ENCODE measurements at places on chromosomes 1 and 21.

DNA sequence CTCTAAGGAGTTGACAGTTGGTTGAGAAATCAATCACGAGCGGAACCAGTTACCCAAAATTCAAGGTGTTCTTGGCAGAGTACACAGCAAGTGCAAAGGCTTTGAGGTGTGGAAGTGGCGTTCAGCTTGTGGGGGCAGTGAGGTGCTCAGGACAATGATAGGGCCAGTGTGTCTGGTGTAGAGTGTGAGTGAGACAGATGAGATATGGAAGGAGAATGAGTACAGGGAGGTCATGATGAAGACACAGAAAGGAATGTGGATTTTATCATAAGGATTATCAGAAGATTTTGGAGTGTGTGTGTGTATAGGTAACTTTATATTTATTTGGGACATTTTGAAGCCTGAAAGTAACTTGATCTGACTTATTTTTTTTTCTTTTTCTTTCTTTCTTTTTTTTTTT lies 40.9 kb downstream of the IFI44 start:
- DNase-seq = no peak

DNA sequence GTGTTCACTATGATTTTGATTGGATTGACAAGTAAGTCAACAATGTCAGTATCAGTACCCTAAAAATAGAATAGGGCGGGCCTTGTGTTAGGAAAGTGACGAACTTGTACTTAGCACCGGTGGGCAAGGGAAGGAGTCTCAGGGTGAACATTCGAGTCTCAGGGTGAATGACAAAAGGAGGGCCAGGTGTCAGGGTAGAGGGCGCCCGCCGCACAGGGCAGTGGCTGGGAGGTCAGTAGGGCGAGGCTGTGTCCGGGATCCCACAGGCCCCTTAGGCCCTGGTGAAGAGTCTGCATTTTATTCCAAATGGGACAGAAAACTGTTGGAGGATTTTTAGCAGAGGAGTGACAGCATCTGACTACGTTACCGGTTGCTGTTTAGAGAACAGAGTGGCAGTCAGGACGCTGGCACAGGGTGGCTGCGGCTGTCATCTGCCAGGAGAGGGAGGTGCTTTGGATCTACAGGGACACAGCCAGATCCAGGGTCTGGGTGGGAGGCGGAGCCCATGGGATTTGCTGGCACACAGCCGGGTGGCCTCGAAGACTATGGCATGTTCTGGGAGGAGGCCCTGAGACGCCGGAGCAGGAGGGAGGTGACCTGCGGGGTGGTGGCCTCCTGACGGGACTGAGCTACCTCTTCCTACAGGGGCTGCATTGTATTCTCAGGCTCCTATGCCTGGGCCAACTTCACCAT lies 11.0 kb downstream of the AGTRAP start:
- no peak for DNase-seq

- DNase-seq = no peak
These were observed 62.9 kb upstream of the HOOK1 start for GRCh38 chr1:59751801-59752200.

- DNase-seq = peak; percentile 70
These were observed 26.6 kb upstream of the HPDL start for GRCh38 chr1:45299981-45300668.

- peak; percentile 11 for DNase-seq
These were observed 515.1 kb upstream of the PLXNA2 start for GRCh38 chr1:208759255-208759654.

DNA sequence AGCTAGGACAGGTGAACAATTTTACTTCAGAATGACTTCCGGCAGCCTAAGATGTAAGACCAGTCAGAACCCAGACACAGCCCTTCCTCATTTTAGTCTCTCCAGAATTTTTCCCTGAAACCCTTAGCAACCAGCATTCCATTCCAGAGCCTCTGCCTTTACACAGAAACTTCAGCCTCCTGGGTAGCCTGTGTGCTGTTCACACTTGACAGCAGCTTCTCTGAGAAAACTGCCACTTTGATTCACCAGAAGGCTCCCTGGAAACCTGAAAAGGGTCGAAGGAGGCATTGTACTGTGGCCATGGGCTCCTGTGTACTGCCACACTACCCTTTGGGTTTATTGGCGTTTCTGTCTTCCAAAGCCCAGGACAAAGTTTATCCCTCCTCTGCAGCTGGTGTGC lies 17.4 kb downstream of the HYI start:
- peak; percentile 26 for DNase-seq

- peak; percentile 15 for DNase-seq
These were observed 859.6 kb downstream of the LTN1 start for GRCh38 chr21:28133116-28133515.

DNA sequence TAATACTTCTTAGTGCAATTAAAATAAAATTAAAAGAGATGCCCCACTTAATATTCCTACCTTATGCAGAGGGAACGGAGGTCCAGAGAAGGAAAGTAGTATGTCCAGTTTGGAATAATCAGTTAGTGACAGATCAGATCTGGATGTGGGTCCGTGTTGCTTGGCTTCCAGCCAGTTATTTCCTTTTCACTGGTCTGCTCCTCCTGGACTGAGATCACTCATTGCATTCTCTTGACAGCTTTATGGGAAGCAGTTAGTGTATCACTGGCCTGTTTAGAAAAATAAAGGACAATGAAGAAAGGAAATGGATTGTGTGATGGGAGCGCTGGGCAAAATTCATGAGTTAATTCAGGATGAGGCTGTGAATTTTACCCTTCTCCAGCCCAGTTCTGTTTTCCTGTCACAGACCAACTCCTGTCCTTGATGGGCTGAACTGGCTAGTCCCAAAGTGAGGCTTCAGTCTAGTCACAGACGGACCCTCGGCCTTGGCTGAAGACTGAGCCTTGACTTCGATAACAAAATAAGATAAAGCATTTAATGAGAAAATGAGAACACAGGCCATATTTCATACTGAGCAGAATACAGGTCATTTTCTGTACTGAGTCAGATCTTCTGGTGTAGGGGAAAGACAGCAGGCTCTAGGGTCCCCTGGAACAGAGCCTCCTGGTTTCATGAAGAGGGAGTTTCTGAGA lies 85.2 kb upstream of the TRABD2B start:
- DNase-seq = no peak

DNA sequence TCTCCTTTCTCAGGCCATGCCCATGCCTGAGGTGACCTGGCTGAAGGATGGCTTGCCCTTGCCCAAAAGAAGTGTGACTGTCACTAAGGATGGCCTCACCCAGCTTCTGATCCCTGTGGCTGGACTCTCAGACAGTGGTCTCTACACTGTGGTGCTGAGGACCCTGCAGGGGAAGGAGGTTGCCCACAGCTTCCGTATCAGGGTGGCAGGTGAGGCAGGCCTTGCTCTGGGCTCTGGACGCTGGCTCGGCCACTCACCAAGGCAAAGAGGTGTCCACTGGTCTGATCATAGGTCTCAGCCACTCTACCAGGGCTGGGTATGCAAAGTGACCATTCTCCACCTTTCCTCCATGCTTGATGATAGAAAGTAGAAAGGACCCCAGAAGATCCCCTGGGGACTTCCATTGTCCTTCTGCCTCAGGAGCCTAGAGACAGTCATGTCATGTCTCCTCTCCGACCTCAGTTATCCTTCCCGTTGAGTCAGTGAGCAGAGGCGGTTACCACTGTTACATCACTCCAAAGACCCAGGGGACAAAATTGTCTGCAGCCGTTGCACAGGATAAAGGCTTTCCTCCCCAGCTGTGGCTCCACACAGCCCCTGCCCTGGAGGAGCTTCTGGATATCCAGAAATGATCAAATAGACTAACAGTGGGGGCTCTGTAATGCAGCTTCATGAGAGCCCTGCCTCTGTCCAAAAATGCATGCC lies 34.2 kb downstream of the IGFN1 start:
- peak; percentile 46 for DNase-seq

GRCh38 chr1:87759421-87760087 lies 430.9 kb downstream of the LMO4 start:
- no peak for DNase-seq

DNA sequence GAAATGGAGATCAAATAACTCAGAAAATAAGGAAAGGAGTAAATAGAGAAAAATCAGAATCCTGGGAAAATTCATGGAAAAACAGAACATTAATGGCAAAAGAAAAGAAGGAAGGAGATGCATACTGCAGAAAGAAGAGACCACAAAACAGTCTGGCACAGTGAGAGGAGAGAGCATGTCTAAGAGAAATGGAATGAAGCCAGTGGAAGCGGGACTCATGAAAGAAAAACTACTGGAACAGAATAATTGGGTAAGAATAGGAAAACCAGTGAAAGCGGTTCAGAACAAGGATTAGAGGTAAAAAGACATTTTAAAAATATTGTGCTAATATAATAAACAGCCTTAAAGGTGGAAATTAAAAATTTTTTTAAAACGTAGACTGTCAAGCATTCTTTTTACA lies 93.6 kb upstream of the GREM2 start:
- DNase-seq = peak; percentile 79

DNA sequence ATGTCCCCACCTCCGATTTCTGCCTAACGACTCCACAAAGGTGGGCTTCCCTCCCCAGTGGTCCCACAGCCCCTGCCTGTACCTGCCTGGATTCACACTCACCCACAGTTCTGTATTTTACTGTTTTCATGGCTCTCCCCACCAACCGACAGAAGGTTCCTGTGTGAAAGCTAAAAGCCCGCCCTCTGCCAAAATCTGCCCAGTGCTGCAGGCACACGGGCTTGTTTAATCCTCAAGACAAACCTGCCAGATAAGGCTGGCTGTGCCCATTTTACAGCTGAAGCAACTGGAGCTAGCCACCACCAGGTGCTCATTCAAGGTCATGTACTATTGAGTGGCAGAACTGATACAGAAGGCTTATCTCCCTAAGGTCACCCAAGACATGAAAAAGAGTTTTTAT lies 114.5 kb downstream of the HIVEP3 start:
- DNase-seq = no peak

DNA sequence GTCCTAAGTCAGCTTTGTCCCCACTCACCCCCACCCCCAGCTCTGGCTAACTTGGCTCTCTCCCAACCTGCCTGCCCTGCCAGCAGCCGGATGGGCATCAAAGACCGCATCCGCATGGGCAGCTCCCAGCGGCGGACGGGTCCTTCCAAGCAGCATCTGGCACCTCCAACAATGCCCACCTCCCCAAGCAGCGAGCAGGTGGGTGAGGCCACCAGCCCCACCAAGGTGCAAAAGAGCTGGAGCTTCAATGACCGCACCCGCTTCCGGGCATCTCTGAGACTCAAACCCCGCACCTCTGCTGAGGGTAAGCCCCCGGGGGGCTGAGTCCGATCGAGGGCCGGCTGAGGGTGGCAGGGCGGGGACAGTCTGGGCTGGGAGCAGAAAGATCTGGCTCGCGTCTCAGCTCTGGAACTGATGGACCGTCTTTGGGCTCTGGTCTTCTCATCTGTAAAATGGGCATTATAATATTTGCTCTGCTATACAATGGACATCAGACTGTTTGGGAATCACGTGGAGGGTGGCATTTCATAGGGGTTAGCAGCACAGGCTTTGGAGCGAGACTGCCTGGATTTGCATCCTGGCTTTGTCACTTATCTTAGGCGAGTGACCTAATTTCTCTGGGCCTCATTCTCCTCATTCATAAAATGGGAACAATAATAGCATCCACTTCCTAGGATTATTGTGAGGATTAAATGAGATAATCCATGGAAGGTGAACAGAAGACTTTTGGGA lies 31.0 kb downstream of the CITED4 start:
- no peak for DNase-seq

- no peak for DNase-seq
These were observed 2.8 kb downstream of the RGS8 start for GRCh38 chr1:182681568-182681912.

GRCh38 chr1:89615676-89616598 lies 17.0 kb upstream of the LRRC8C start:
- DNase-seq = no peak

DNA sequence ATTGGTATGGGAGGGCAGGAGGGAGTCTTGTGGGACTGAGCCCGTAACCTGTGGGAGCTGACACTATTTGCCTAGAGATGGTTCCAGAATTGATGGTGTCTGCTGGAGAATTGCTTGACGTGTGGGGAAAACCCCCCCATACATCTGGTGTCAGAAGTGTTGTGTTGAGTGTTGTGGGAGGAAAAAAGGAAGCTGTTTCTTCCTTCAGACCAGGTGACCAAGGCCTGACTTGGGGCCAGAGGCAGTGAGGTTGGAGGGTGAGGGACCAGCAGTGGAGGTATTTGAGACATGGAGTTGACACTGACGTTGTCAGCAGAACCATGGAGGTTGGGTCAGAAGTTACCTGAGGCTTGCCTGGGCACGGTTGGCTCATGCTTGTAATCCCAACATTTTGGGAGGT lies 8.3 kb downstream of the SHISAL2A start:
- DNase-seq = no peak

DNA sequence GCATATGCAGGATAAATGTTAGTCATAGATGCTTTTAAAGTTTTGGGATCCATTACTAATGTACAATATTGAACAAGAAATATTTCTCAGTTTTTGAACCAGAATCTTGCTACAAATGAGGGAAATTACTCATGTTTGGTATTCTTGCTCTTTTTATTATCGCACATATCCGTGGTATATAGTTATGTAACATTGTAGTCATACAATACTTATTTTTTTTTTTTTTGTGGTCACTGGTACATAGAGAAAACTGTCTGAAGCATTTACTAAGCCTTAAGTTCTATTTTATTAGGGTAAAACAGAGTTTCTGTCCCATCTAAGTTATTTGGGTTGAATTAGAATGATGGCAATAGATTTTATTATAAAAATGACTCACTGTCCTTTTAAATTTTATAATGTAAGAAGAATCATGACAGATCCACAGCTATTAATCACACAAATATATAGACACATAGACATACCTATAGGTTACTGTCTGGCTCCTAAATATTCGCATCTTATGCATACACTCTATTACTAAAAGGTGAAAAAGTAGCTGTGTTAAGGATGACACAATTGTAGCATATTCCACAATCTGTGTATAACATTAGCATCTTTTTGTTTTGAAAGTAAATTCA lies 18.0 kb upstream of the PRKAA2 start:
- peak; percentile 37 for DNase-seq

DNA sequence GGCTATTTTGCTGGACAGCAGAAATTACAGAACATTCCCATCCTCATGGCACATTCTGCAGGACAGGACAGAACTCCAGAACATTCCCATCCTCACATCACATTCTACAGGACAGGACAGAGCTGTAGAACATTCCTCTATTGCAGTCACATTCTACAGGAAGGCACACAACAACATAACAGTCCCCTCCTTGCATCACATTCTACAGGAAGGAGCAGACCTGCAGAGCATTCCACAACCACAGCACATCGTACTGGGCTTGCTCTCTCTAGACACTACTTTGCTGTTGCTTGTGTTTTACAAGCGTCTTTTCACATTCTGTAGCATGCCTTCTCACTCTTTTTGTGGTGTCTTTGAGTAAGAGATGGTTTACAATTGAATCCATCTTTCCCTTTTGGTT lies 26.8 kb upstream of the ABCB10 start:
- no peak for DNase-seq

All from fibroblast of skin of back (primary cell).